ENCODE measurements at places on chromosomes 6 and 20.

DNA sequence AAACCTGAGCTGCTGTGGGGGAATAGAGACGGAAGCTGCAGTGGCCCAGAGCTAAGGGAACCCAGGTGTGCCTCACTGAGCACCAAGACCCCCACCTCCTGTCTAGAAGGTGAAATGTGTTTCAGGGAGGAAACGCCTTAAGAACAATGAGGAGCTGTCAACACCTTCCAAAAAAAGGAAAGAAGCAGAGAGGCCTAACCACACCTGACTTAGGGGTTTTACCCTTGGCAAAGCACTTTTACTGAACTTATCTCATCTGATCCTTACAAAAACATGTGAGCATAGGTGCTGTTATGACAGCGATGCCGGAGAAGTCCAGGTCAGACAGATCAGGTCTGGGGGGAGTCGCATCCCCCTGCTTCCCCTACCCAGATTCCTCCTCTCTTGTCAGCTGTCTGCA is 16.1 kb upstream of the CDKN1A start:
- DNase-seq: no peak

GRCh38 chr6:99014061-99014460 is 66.3 kb upstream of the FBXL4 start:
- peak; percentile 23 for DNase-seq

DNA sequence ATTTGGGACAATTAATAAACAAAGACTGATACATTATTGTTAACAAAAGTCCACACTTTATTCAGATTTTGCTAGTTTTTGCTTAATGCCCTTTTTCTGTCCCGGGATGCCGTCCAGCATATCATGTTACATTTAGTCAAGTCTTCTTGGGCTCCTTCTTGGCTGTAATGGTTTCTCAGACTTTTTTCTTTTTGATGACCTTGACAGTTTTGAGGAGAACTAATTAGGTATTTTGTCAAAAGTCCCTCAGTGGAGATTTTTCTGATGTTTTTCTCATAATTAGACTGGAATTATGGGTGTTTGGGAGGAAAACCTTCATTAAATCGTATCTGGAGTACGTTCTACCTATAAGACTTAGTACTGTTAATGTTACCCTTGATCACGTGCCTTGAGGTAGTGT is 177.2 kb downstream of the MCHR2 start:
- no peak for DNase-seq

DNA sequence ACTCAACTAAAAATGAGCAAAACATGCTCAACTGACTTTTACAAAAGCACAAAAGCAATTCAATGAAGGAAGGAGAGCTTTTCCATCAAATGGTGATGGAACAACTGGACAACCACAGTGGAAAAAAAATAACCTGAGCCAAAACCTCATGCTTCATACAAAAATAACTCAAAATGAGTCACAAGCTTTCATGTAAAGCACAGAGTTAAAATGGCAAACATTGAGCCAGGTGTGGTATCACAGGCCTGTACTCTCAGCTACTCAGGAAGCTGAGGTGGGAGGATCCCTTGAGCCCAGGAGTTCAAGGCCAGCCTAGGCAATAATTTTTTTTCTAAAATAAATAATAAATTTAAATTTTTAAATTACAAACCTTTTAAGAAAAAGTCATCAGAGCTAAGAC is 18.4 kb upstream of the HLA-G start:
- no peak for DNase-seq

- no peak for DNase-seq
These were observed 46.5 kb downstream of the SMLR1 start for GRCh38 chr6:130873746-130874145.

GRCh38 chr6:145069966-145070365 is 665.4 kb downstream of the EPM2A start:
- no peak for DNase-seq

DNA sequence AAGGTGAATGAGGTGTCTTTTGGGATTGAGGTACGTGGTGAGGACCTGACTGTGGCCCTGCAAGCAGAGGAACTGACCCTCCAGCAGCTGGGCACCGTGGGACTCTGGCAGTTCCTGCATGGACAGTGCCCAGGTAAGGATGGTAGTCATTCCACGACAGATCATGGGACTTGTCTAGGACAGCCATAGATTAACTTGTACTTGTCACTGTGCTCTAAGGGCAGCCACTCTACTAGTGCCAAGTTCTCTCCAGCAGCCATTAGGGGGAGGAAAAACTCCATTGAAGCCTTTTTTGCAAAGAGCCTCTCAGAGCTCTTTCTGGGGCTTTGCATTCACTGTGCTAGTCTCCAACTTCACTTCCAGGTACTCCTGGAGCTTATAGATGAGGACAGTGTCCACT is 20.4 kb downstream of the TAF11 start:
- no peak for DNase-seq

DNA sequence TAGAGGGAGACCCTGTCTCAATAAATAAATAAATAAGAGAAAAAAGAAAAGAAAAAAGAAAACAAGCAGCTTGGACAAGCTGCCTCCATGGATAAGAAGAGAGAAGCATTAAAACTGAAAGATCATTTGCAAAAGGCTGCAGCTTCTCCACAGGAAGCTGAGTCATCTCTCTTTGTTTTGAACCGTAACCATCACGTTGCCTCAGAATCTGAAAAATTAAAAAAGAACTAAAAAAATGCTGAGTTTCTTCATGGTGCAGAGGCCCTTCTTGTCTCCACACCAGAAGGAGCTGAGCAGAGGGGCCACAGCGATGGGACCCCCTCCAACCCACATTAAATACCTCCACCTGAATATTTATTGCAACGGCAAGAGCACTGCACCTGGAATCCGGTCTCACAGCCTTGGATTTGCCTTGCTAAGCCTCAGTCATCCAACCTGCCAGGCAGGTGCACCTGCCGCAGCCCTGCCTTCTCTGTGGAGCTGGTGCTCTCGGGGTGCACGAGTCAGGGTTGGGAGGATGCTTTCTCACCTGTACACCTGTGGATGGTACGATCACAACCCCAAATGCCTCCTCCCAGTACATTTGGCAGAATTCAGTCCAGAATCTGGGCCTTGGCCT is 28.1 kb downstream of the TOX2 start:
- DNase-seq: peak; percentile 70

DNA sequence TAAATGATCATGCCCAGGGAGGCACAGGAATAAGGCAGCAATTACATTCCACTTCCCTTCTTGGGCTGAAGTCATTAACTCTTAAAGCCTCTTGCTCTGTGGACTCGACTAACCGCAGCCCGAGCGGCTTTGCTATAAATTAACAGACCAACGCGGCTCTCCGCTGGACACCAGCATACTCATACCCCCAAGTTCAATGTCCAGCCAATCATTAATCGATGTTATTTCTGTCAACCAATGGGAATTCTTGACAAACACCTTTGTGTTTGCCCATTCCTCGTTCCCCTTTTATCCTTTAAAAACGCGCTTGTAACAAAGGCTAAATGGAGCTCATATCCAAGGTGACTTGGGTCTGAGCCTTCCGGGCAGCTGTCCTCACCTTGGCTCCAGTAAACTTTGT is 183.1 kb upstream of the RALGAPA2 start:
- DNase-seq: no peak

DNA sequence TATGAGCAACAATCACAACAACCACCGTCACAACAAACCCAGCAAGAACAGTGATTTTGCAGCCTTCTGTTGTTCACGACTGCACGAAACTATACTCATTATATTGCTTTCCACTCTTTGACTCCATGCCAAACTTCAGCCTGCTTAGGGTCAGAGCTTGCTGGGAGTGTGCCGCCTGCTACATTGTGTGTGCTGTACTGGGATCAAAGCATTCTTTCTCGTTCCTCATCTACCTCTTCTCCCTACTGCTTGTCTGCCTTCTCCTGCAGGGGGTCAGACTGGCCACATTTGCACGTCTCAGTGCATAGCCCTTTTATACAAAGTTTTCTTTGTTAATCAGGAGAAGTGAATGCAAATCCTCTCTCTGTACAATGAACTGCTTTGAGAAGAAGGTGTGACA is 401.6 kb upstream of the CITED2 start:
- DNase-seq: peak; percentile 10

- DNase-seq: no peak
These were observed 222.6 kb downstream of the BCAS1 start for GRCh38 chr20:53847837-53848170.

- DNase-seq: no peak
These were observed 258.1 kb upstream of the EPHA7 start for GRCh38 chr6:93677264-93677965.

GRCh38 chr20:31945785-31946184 is 6.1 kb downstream of the PDRG1 start:
- no peak for DNase-seq

GRCh38 chr6:162649271-162649670 is 78.3 kb downstream of the PRKN start:
- DNase-seq: no peak

- DNase-seq: peak; percentile 14
These were observed 211.7 kb upstream of the PRND start for GRCh38 chr20:4509825-4510522.

GRCh38 chr6:160057080-160057479 is 64.5 kb upstream of the SLC22A1 start:
- DNase-seq: no peak

GRCh38 chr6:66065313-66065712 is 358.3 kb upstream of the EYS start:
- no peak for DNase-seq

- peak; percentile 74 for DNase-seq
These were observed 47.4 kb upstream of the IRF4 start for GRCh38 chr6:343960-344815.

GRCh38 chr6:13152764-13153163 is 175.6 kb downstream of the TBC1D7 start:
- DNase-seq: no peak

- no peak for DNase-seq
These were observed 70.7 kb downstream of the ANKRD6 start for GRCh38 chr6:89503641-89504040.

DNA sequence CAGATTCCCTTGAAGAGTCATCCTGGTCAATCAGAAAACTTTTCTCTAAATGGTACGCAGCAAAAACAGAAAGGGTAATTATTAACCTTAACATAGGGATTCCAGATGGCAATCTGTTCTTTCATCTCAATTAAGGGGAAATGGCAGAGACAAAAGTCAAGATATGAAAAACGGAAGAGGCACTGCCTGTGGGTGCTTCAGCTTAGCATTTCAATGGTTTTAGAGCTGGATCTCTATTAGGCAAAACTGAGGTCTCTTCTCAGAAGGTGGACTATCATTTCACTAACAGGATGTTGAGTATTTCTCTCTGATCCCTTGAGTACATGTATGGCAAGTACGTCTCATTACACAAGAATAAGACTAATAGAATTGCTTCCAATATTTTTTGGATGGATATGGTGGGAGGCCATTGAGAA is 296.9 kb downstream of the HIVEP2 start:
- no peak for DNase-seq

DNA sequence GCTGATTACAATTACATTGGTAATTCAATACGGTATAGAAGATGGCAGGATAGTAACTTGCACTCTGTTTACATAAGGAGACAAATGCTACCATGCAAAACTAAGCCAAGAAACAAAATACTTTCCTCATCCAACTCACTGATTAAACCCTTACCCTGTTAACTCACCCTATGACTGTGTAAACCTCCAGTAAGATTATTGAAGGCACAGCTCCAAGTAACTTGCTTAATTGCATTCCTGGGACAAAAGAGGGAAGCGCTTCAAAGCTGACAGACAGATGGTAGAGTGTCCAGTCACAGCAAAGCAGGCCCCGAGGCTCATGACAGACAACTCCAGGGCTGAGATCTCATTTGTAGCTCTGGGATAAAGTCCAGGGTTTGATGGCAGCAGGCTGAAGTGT is 6.9 kb upstream of the KIF16B start:
- DNase-seq: peak; percentile 86

DNA sequence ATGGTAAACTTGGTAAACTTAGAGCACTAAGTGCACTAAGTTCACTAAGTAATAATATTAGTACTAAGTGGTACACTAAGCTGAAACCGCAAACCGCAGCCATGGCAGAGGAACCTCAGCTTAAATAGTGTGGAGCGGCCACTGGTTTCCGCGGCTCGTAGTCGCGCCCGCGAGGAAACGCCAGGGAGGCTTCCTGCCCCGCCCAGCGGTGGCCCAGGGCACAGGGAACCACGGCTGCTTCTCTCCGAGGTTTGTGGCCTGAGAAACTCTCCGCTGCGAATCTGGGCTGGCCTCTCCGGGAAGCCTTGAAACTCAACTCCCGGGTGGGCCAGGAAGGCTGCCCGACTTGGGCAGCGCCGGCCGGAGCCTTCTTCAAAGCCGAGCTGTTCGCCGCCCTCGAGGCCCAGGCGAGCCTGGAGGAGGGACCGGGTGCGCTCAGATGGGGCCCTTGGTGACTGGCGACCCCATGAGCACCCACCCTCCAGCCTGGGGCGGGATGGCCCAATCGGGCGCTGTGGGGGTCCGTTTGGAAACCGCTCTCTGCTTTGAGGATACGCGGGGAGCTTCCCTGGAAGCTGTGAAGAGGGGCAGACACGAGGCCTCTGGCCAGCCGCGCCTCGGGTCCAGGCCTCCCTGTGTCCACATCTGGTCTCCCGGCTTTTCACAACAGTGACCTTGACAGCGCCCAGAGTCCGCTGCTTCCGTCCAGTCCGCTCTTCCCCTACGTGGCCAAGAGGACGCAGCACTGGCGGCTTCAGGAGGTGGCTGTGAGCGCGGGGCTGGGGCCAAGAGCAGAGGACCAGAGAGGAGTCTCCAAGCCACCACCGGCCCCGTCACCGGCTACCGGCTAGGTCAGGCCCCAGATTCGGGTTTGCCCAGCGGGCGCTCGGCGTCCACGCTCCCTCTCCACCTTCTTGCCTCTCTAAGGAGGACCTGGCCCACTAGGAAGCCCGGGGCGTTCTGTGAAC is 25.4 kb upstream of the HLA-E start:
- peak; percentile 20 for DNase-seq

DNA sequence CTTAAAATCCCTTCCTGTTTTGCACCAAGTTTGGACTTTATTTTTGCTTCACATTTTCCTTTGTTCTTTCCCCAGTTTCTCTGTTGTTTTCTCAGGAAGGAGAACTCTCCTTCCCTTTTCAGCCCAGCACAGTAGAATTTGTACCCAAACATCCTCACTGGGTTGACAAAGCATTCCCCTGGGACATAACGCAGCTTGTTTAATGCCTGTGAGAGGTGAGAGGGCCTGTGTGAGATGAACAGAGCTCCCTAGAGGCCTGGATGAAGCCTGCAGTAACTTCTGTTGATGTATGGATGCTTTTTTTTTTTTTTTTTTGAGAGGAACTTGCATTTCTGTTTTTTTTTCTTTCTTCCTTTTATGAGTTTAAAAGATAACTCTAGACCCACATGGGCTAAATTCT is 104.9 kb upstream of the SLC22A23 start:
- DNase-seq: peak; percentile 28

- peak; percentile 57 for DNase-seq
These were observed 158.7 kb downstream of the SOX4 start for GRCh38 chr6:21752054-21752811.

- DNase-seq: no peak
These were observed 202.2 kb downstream of the ATXN1 start for GRCh38 chr6:16559071-16559470.

GRCh38 chr20:11891077-11891775 is 26.5 kb upstream of the BTBD3 start:
- peak; percentile 41 for DNase-seq

Data from fibroblast of skin of abdomen (primary cell).